ENCODE measurements at places on chromosomes 7 and 10.

- no peak for DNase-seq
These were observed 17.1 kb downstream of the DUSP5 start for GRCh38 chr10:110514848-110515247.

DNA sequence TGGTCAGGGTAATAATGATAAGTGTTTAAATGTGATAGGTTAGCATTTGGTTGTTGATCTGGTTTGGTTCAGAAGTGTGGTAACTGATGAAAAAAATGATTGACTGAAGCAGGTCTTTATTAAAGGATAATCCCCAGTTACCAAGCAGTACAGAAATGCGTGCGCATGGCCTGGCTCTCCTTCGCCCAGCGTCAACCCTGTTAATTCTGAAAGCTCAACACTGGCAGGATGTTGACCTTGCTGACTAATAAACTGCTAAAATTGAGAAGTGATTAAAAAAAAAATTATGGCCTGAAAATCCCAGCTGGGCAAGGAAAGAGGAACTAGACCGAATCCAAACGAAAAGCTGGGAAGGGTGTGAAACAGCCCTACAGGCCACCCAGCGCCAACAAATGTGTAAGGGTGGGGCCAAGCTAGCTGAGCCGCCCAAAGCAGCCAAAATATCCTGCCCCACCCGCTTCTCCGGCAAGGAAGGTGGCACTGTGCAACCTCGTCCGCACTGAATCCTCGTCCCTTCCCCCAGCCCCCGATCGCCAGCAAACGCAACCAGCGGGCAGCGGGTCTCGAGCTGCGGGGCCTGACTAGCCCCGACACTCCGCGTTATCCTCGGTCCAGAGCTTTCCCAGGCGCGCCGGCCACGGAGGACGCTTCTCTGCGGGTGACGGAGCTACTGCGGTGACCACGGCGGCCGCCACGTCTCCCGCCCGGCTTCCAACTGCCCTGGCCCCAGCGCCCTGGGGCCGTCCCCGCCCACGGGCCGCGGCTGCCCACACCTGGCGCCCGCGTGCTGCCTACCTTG lies 561 bp downstream of the SHTN1 start:
- no peak for DNase-seq

DNA sequence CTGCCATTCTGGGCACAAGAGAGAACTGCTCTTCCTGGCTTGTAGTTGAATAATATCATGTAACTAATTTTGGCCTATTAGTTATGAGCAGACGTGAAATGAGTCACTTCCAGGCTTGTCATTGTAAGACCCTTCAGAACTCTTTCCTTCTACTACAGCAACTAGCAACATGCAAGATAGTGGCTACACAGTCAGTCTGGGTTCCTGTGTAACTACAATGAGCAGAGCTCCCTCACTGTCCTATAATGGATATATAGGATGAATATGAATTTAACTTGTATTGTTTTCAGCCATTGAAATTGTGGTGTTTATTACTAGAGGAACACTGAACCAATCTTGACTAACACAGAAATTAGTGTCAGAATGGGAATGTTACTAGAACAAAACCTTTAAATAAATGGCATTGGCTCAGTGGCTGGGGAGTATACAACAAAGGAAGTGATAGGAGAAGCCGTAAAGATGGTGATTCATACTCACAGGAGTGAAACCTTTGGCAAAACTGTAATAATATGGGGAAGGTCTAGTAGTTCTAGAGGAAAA lies 2.9 kb upstream of the MTPN start:
- no peak for DNase-seq

DNA sequence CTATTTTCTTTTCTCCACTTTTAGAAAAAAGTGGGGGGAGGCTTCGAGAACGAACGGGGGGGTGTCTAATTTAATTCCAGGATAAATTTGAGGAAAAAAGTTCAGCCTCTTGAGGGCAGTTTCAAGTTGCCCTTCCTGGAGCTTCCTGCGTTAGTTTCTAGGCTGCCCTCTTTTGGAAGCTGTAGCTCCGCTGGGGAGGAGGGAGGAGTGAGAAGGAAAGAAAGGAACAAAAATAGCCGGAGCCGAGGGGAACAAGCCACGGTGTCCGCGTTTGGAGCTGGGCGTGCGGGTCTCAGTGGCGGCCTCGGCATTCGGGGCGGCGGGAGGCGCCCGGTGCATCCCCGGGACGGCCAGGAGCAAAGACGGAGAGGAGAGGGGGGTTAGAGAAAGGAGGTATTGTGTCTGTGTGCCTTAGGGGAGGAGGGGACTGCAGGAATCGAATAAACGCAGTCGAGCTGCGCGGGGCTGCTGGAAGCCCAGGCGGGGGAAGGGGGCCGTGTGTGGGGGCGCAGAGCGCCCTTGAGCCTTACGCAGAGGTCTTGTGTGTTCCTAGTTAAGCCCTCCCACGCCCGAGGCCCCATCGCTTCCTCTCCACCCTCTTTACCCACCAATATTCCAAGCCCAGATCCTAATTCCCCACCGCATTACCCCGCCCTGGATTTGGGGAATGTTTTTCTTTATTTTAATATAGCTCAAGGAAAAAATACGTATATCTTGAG lies 2.0 kb upstream of the TNRC18 start:
- DNase-seq, result peak; percentile 84

DNA sequence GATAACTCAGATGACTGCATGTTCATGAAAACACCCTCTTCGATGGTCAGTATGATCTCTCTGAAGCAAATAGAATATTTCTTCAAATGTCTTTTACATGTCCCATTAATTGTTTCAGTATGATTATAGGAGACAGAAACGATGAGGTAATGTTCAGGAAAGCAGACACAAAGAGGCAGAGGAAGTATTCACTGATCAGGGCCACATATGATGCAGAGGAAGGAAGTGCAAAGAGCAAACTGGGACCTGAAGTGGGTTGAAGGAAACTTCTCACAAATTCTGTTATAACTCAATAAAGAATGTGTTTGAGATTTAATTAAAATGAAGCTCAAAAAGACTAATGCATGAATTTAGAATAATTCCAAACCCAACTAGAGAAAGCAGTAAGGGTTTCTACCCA lies 70.5 kb downstream of the TES start:
- DNase-seq, result no peak

- no peak for DNase-seq
These were observed 38.0 kb downstream of the CD36 start for GRCh38 chr7:80676404-80676803.

DNA sequence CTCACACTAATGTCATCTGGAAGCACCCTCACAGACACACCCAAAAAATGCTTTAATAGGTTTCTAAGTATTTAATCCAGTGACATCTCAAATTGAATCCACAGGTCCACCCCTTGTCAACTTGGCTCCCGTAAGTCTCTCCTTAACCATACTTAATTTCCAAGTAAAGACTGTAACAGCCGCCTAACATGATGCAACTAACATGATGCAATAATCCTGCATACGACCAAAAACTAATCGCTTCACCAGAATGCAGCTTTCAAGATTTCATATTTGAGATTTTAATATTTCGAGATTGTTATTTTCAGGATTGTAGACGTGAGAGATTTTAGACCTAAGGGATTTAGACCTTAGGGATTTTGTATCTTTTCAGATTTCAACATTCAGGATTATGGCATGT lies 3.7 kb upstream of the HDAC9 start:
- DNase-seq, result no peak

GRCh38 chr10:68561865-68562649 lies 1.9 kb downstream of the TET1 start:
- no peak for DNase-seq

- peak; percentile 91 for DNase-seq
These were observed 33.4 kb downstream of the CCDC6 start for GRCh38 chr10:59872892-59873463.

- DNase-seq, result no peak
These were observed 138.9 kb upstream of the SVIL start for GRCh38 chr10:29773675-29774091.

GRCh38 chr7:7519056-7519455 lies 16.6 kb downstream of the COL28A1 start:
- no peak for DNase-seq

- no peak for DNase-seq
These were observed 203.5 kb downstream of the PTEN start for GRCh38 chr10:88066876-88067275.

DNA sequence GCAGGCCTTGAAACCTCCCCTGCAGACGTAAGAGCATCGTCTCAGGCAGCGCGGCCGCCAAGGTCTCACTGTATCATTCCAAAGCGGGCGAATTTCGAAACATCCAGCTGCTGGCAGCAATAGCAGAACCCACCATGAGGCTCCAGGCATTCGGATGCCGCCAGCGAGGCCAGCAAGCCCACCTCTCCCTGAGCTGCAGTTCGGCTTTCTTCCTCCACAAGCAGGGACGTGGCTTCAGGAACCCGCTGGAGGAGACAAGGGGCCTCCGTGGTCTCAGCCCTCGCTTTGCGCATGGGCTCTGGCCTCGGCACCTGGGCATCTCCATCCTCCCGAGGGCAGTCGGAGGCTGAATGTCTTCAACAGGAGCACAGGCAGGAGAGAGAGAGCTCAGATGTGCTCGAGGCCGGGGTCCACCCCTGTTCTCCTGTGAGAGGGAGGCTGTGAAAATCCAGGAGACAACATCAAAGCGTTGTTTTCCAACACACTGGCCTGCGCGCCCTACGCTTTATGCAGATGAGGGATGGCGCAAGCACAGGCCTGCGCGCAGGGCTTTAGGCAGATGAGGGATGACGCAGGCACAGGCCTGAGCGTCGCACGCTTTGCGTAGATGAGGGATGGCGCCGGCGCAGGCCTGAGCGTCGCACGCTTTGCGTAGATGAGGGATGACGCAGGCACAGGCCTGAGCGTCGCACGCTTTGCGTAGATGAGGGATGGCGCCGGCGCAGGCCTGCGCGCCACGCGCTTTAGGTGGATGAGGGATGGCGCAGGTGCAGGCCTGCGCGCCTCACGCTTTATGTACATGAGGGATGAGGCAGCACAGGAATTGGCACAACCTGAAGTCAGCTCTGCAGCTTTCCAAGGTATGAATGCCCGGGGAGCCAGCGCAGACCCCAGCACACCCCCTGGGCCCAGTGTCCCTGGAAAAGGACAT lies 103.2 kb downstream of the WDR37 start:
- no peak for DNase-seq

DNA sequence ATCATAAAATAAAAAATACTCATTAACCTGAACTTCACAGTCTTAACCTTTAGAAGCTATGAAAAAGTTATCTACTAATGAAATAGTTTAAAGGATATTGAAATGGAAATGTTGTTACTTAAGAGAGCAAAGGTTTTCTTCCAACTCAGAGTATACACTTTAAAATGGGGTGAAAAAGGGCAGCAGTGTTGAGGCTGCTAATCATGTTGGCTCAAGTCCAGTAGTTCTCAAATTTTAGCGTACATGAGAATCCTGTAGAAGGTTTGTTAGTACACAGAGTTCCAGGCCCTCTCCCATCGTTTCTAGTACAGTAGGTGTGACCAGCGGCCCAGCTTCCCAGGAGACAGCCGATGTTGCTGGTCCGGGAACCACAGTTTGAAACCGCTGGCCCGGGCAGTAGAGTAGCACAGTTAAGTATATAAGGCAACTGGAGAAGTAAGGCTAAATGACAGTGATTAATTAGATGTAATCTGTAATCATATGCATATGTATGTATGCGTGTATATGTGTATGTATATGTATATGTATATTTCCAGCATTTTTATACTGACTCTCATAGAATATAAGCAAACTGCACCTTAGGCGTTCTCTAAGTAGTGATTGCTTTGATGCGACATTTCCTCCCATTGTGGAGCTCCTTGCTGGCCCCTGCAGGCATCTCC lies 147.2 kb upstream of the PRR15 start:
- DNase-seq, result no peak

DNA sequence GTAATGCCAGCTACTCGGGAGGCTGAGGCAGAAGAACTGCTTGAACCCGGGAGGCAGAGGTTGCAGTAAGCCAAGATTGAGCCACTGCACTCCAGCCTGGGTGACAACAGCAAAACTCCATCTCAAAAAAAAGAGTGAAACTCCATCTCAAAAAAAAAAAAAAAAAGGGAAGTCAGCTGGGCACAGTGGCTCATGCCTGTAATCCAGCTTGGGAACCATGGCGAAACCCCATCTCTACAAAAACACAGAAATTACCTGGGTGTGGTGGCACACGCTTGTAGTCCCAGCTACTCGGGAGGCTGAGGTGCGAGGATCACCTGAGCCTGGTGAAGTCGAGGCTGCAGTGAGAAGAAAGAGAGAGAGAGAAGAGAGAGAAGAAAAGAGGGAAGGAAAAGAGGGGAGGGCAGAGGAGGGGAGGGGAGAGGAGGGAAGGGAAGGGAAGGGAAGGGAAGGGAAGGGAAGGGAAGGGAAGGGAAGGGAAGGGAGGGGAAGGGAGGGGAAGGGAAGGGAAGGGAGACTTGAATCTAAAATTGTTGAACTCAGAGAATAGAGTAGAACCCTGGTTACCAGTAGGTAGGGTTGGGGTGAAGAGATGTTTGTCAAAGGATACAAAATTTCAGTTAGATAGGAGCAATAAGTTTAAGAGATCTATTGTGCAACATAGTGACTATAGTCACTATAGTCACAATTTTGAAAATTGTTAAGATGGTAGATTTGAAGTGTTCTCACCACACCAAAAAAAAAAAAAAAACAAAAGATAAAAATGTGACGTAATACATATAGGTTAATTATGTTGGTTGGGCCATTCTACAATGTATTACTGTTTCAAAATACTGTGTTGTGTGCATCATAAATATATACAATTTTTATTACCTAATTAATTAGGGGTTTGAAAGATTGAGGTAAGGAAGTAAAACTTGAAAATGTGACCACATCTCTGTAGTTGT lies 2.5 kb downstream of the SLC16A9 start:
- DNase-seq, result no peak

GRCh38 chr7:1045069-1046063 lies 1.0 kb downstream of the GPR146 start:
- no peak for DNase-seq

DNA sequence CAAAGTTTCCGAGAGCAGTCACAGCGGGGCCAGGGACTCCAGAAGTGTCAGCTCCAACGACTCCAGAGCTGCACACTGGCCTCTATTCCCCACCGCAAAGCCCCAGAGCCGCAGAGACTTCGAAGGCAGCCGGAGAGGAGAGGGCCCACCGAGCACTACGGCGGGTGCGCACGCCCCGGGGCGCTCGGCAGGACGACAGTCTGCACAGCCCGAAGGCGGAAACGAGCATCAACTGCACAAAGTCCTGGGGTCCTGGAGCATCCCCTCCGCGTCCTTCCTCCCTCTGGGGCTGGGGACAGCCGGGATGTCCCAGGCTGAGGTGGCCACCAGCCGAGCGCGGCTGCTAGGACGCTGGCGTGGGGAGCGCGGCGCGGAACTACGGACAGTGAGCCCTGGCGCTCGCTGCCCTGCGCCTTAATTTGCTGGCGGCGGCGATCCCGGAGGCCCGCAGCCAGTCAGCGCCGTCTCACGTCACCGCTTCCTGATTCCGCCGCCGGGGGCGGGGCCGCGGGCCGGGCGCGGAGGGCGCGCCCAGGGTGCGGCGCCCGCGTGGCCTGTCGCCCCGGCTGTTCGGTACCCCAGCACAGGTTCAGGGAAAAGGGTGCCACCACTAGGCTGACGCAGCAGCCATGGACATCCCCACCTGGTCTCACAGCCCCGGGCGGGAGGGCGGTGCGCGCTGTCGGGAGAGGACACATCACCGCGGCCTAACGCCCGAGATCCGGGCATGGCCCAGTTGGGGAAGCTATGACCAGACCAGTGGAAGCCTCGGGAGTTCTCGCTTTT lies at the start of gene TBX20:
TBX20 (minus strand) TSS at position 391 of the 786 bp plus-strand sequence. CDS start 480 bp downstream, outside the sequence.
- DNase-seq, result no peak

- DNase-seq, result no peak
These were observed 75.9 kb downstream of the CNOT4 start for GRCh38 chr7:135434047-135434446.

GRCh38 chr10:71390921-71391690 lies 5.6 kb upstream of the CDH23 start:
- DNase-seq, result no peak

GRCh38 chr7:116836048-116836447 lies 26.3 kb upstream of the CAPZA2 start:
- DNase-seq, result no peak
